Activated CD4-positive, alpha-beta T cell treated with anti-CD3 and anti-CD28 coated beads, Interleukin-2, amount 50 U/mL, for 48 hours (primary cell): ENCODE measurements at places on chromosomes 5 and 9.

- DNase-seq, result no peak
These were observed 129.3 kb downstream of the EFNA5 start for GRCh38 chr5:107541400-107541799.

DNA sequence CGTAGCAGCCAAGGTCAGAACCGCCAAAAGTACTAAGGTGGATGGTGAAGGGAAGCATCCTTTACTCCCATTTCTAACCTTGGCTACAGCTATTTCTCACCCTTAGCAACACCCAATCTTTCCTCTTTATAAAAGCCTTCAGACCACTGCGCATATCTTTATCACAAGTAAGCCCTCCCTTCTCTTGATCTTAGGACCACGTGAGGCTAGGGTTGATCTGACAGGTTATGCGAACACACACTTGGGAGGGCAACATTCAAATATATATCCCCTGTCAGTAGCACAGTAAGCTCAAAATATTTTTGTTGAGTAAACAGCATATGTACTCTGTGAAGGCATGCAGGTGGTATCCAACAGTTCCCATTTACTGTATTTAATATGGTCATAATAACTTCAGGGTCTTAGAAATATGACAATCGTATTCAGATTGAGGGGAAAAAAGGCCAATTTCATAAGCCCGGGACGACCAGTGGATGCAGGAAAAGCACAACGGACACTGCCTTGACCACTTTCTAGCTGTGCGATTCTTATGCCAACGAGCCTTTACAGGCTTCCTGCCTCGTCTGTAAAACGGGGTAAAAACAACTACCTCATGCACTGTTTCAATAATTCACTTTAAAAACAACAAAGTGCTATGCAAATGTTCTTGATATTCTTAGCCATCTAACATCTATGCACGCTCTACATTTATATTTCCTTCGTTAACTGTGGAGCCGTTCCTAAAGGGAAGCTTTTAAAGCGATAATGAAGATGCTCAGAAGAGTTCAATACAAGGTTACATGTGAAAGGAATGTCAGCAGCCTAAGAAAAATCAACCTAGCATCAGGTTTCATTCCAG lies 1.3 kb downstream of the ARSB start:
- DNase-seq, result no peak

DNA sequence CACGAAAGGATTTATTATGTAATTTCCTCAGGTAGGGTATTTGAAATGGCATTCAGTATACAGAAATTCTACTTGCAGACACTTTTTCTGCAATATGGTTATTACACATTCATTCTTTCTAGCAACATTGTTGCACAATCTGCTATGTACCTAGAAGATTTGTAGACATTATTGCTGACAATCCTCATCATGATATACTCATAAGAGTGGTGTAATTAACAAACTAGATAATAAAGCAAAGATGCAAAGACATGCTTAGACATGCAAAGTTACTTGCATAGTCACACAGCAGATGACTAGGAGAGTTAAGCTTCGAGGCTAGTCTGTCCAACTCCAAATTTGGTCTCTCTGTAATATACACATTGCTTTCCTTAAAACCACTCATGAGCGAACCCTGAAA lies 317.1 kb downstream of the ASTN2 start:
- no peak for DNase-seq

DNA sequence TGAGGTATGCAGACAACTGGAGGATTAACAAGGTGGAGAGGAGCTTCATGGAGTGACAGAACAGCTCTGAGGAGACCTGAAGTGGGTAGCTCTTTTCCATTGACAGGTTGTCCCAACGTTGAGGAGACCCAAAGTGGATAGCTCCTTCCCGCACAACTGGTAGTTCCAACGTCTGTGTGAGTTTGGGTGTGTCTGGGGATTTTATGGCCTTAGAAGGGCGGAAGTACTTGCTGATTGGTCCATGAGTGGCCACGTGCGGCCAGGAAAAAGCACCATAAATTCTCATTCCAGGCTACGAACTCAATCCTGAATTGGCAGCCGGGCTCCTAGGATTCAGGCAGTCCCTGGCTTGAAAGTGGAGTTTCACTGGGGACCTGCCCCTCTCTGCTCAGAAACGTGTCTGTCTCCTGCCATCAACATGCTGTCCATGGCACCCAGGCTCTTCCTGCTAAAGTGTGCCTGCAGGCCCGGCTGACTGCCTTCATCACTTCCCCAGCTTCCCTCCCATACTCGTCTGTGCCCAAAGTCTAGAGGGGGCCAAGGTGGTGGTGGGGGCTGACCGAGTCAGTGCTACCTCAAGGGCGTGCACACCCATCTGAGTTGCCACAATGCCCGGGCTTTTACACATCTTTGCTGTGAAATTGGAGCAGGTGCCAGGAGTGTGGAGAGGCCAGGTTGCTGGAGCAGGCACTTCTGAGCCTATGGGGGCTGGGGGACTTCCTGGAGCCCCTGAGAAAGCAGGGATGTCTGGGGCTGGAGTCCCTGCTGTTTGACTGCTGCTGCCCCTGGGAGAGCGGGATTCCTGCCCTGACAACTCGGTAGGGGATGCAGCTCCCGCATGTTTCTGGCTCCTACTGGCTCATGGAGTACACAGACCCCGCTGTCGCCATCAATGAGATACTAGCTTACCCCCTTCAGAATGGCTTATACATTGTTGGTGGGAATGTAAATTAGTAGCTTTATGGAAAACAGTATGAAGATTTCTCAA lies 2034.6 kb upstream of the ACO1 start:
- no peak for DNase-seq

DNA sequence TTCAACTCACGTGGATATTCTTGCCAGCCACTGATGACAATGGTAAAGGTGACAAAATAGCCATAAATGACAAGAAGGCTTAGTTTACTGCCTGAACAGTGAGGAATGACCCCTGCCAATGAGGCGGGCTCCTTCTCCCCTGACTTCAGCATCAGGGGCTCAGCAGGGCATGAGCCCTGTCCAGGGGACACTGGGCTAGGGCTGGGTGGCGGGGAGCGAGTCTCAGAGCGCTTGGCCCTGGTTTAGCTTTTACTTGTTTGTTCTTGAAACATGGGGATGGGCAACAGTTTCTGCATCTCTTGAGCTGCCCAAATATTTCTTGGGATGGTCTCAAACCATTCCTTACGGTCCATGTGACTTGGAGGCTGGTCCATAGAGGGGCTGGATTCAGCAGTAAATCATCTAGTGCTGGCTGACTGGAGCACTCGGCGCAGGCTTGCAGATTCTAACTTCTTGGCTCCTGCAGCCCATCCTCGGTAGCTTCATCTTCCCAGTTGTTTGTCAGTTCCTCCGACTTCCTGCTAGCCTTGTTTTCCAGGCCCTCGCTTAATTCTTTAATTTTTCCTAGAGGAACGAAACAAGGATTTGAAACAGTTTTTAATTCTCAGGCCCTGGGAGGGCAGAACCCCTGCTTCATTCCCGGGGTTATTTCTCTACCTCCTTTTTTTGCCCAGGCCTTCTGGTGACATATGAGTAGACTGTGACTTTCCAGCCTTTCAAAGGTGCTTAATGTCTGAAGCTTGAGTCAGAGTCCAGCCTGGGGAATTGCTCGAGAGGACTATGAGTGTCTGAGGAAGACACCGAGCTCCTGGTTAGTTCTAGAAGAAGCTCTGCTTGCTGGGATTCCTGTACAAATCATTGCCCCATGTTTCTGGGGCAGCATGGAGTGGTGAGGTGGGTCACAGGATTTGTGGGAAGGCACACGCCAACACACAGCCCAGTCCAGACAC lies 4.5 kb upstream of the HMCN2 start:
- no peak for DNase-seq

- DNase-seq, result no peak
These were observed 445.4 kb upstream of the ITGA1 start for GRCh38 chr5:52342361-52342760.

- no peak for DNase-seq
These were observed 68.1 kb downstream of the MAMDC2 start for GRCh38 chr9:70111641-70112236.

- peak; percentile 24 for DNase-seq
These were observed 171.7 kb downstream of the TTC39B start for GRCh38 chr9:15135164-15135792.

DNA sequence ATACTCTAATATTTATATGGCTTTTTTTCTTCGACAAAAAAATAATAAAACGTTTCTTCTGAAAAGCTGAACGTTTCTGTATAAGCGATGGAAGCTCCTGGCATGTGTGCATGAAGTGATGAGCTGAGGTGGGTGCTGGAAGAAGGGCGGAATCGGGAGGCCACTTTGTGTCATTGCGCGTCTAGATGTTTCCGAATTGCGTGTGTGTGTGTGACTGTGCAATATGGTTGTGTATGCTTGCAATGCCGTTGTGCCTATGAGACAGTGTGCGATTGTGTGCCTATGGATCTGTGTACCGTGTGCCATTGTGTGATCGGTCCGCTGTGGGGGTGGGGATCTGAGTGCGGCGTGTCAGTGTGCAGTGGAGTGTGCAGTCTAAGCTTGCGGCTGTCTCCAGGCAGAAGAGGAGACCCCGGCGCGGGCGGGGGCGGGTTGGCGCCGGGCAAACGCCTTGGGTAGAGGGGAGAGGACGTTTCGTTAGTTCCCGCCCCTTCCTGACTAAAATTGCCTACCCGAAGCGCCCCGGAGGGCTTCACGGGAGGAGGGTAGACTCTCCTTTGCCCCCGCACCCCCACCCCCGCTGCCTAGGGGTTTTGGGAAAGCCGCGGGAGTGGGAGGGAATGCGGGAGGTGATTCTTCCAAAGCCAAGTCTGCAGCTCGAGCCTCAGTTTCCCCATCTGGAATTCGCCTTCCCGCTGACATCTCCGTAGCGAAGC lies 24.2 kb downstream of the PCDHGC5 start:
- peak; percentile 54 for DNase-seq

GRCh38 chr5:59838989-59839388 lies 54.5 kb downstream of the PDE4D start:
- no peak for DNase-seq

DNA sequence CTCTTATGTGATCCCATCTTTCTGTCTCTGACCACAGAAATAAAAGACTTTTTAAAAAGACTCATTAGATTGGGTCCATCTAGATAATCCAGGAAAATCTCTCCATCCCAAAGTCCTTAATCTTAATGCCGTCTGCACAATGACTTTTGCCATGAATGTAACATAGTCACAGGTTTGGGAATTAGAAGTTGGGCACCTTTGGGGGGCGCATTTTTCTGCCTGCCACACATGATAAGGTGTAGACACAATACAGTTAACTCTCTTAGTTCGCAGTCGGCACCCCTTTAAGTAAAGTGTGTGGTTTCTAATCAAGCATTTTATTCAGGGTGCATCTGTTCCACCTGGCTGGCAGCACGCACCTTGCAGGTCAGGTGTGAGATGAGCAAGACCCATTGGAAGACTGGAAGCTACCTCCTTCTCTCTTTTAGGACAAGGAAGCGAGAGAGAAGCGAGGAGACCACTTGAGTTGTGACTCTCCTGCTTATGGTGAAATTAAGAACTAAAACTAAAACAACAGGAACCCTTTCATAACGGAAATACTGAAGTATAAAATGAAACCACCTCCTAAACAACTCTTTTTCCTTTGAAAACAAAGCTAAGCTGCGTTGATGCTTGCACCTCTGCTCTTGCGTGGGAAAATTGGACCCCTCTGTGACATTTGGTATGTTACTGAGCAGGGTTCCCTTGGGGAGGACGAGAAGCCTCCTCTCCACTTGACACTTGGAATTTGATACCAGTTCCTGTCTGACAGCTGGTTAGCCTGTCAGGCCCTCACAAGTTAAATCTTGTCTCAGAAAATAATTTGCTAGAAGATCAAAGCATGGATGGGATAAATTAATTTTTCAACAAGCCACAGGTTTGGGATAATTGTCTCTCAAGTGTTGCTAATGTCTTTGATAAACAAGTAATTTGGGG lies 304.6 kb upstream of the DMRT1 start:
- no peak for DNase-seq

GRCh38 chr9:6051511-6051950 lies 36.1 kb upstream of the RANBP6 start:
- DNase-seq, result no peak

- DNase-seq, result no peak
These were observed 233.3 kb downstream of the PCSK1 start for GRCh38 chr5:96199713-96200183.

- DNase-seq, result no peak
These were observed 538.5 kb upstream of the DMAC1 start for GRCh38 chr9:8337834-8338766.

- DNase-seq, result no peak
These were observed 313.5 kb upstream of the MSX2 start for GRCh38 chr5:174410716-174411478.

GRCh38 chr5:172428224-172429166 lies 25.8 kb downstream of the SH3PXD2B start:
- DNase-seq, result no peak

DNA sequence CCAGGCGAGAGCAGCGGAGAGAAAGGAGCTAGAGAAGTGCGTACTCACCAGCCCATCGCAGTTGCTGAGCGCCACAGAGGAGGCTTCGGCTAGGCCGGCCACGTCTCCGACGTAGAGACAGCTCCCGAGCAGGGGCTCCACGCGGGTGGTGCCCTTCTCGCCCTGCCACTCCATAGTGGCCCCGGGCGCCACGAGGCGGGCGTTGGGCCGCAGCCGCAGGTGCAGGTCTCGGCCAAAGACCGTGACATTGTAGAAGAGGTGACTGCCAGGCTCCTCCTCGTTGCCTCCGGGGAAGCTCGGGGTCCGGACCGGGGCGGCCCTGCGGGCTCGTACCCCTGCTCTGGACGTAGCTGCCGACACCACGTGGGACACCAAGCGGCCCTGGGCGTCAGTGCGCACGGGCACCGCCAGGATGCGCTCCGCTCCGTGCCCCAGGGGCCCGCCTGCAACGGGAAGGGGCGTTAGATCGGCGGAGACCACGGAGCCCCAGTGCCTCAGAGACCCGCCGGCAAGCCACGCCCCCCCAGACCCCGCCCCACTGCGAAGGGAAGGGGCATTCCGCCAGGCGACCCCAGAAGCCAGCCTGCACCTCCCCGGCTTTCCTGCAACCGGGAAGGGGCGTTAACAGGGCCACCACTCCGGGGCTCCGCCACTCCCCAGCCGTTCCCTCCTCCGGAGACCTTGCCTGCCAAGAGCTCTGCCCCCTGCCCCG lies 1.4 kb downstream of the ADAMTS2 start:
- DNase-seq, result no peak

GRCh38 chr9:77838986-77839385 lies 190.9 kb upstream of the GNA14 start:
- DNase-seq, result no peak

DNA sequence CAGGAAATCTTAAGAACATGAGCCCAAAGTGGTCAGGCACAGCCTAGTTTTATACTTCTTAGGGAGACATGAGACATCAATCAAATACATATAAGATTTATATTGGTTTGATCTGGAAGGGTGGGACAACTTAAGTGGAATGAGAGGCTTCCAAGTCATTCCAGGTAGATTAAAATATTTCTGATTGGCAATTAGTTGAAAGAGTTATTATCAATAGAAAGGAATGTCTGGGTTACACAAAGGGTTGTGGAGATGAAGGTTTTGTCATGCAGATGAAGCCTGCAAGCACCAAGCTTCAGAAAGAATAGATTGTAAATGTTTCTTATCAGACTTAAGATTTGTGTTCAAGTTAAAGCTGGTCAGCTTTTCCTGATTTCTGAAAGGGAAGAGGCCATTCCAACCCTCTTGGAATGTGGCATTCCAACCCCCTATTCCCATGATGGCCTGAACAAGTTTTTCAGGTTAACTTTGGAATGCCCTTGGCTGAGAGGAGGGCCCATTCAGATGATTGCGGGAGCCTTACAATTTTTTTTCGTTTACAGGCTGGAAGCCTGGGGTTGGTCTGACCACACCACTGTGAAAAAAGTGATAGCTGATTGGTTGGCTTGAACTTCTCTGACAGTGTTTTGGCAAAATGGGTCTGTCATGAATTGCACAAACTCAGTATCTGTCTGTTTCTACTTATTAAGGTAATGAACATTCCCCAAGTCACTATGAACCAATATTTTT lies 245.6 kb upstream of the RAI14 start:
- no peak for DNase-seq
